ENCODE measurements at places on chromosomes 5 and 9.

DNA sequence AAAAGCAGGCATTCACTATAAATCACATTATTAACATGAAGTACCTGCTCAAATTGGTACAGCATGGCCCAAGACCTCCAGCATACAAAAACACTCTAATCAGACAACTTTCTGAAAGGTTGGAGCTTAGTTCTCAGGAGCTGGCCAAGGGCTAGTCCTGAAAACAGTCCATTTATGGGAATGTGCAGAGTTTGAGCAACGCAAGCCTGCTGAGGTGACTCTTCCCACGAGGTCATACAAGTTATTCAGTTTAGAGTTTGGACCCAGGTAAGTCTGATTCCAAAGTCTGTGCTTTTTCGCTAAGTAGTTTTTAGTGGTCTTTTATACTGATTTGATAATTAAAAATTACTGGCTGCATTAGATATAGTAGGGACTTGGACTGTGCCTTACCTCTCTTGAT is 52.6 kb downstream of the AP3S1 start:
- DNase-seq, result no peak

- no peak for DNase-seq
Observed at GRCh38 chr5:90550963-90551362, 7.6 kb upstream of the ADGRV1 start.

GRCh38 chr9:114291886-114292590 is 30.9 kb upstream of the ORM1 start:
- DNase-seq, result no peak

GRCh38 chr9:74974558-74974957 is 21.8 kb upstream of the C9orf40 start:
- no peak for DNase-seq

- no peak for DNase-seq
Observed at GRCh38 chr5:150069672-150070627, 16.4 kb downstream of the CSF1R start.

DNA sequence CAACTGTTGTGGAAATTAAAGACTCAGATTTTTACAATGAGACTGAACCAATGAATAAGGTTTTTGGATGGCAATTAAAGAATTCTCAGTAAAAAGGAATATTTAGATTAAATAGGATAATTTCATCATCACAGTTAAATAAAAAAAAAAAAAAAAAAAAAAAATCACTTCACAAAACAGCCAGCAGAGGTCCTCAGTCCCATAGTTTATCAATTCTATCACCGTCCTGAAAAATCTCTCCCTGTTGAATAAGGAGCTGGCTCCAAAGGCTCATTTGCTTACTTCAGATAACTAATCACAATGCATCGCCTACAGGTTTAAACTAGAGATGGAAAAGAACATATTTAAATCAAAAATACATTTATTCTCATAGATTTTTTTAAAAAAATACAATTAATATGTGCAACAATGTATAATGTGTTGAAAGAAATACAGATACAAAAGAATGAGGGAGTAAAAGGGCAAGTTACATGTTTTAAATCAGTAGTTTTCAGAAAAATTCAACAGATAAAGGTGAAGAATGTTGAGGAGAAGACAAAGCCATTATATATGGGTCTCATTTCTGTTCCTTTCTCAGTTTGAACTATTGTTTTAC is 175.8 kb upstream of the CHD1 start:
- no peak for DNase-seq

DNA sequence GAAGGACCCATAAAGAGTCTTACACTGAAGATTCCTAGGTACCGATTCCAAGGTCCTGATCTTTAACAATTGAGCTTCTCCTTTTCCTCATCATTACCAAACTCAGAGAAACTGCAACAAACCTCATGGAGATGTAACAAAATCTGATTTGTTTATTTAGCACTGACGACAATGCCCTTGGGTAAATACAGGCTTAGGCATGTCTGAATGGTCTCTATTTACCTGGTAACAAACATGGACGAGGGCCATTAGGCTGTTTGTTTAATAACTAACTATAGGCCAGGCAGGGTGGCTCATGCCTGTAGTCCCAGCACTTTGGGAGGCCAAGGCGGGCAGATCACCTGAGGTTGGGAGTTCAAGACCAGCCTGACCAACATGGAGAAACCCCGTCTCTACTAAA is 333.3 kb downstream of the AGTPBP1 start:
- DNase-seq, result no peak

- DNase-seq, result no peak
Observed at GRCh38 chr5:137496919-137497318, 2.2 kb downstream of the SPOCK1 start.
